Right cardiac atrium (tissue), 5 donors: ENCODE measurements at places on chromosomes 16 and 17.

DNA sequence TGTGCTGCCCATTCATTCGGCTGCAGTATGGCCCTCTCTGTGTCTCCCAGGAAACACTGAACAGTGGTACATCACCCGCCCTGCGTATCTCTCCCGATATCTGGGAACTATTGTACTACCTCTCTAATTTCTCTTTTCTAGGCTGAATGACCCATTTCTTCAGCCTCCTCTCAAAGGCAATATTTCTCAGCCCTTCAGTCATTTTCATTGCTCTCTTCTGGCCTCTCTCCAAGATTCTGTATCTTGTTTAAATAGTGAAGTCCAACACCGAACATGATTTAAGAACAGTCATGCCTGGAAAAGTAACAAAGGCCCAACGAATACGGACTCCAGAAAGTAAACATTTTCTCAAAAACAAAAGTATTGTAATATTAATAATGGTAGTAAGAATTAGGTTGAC lies 220.1 kb downstream of the ZFHX3 start:
- no peak for DNase-seq

- DNase-seq, result peak; percentile 85
Measured at GRCh38 chr17:41812381-41813151, at the start of gene FKBP10. TSS of gene FKBP10 (plus strand) at chr17:41813004. CDS start at chr17:41813035, 31 bp downstream.

- DNase-seq, result no peak
Measured at GRCh38 chr16:78478267-78478861, 378.9 kb downstream of the WWOX start.

DNA sequence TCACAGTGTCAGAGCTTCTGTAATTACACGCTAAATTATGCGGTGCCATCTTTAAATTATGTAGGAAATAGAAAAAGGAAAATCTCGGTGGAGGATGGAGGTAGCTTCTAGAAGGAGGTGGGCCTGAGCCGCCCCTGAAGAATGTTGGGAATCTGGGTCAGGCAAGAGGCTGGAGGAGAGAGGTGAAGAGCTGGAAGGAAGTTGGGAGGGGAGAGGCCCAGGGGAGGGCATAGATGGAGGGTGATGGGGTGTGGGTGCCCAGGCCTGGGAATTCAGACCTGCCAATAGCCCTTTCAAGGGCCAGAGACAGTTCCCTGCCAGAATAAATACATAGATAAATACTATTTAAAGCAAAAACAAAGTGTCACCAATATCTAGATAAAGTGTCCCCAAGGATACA lies 415.0 kb upstream of the HSBP1 start:
- no peak for DNase-seq

DNA sequence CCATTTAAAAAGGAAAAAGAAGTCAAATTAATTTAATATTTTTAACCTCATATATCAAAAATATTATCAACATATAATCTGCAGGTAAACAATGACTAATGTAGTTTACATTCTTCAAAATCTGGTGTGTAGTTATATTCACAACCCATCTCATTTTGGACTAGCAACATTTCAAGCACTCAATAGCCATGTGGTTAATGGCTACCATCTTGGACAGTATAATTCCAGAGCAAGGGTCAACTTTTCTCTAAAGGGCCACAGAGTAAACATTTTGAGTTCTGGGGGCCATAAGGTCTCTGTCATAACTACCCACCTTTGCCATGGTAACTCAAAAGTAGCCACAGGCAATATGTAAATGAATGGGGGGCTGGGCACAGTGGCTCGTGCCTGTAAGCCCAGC lies 153.9 kb downstream of the PARN start:
- no peak for DNase-seq

- no peak for DNase-seq
Measured at GRCh38 chr16:81366316-81366932, 51.7 kb downstream of the GAN start.
